ENCODE measurements at places on chromosomes 1 and 21.

DNA sequence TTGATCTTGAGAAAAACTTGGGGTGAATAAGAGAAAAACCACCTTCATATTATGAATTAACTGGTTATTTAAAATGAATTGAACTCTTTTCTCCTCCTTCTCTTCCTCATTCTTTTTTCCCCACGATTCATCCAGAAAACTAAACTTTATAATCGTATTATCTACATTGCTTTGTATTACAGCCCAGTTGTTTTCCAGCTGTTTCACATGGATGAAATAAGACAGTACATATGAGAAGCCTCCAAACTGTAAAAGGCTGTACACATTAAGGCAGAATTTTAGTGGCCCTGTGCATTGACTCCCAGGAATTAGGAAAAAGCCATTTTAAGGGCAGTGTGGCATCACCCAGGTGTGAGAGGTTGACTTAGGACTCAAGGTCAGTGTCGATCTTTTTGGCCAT is 80.3 kb upstream of the PGBD5 start:
- no peak for DNase-seq

DNA sequence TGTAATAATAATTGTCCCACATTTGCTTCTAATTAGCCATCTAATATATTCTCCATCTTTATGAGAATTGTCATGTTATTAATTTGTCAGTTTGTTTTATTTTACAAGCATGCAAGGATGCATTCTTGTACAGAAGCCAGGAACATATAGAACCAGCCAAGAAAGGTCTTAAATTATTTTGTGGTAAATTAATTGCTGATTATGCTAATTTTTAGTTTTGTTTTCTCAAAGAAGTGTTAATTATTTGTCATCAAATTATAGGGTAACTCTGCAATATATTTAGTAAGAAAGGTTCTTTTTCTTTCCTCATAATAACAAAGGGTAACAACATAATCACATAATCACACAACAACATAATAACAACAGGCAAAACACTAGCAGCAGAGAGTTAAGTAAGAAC is 5.7 kb downstream of the CLIC6 start:
- no peak for DNase-seq

- DNase-seq, result no peak
These were observed 110.8 kb downstream of the PLPP3 start for GRCh38 chr1:56468518-56468917.

- no peak for DNase-seq
These were observed 724.6 kb downstream of the USP25 start for GRCh38 chr21:16454399-16454798.

- DNase-seq, result no peak
These were observed 10.7 kb downstream of the SH2D2A start for GRCh38 chr1:156805766-156806511.

DNA sequence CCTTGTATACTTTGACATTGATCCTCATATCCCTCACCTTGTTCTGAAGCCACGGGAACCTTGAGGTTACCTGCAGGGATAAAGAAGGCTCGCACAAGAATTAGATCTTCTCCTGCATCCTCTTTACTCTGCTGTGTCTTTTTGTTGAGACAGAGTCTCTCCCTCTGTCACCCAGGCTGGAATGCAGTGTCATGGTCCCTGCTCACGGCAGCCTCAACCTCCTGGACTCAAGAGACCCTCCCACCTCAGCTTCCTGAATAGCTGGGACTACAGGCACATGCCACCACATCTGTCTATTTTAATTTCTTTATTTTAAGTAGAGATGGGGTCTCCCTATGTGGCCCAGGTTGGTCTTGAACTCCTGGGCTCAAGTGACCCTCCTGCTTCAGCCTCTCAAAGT is 134.7 kb downstream of the PTPRC start:
- no peak for DNase-seq

DNA sequence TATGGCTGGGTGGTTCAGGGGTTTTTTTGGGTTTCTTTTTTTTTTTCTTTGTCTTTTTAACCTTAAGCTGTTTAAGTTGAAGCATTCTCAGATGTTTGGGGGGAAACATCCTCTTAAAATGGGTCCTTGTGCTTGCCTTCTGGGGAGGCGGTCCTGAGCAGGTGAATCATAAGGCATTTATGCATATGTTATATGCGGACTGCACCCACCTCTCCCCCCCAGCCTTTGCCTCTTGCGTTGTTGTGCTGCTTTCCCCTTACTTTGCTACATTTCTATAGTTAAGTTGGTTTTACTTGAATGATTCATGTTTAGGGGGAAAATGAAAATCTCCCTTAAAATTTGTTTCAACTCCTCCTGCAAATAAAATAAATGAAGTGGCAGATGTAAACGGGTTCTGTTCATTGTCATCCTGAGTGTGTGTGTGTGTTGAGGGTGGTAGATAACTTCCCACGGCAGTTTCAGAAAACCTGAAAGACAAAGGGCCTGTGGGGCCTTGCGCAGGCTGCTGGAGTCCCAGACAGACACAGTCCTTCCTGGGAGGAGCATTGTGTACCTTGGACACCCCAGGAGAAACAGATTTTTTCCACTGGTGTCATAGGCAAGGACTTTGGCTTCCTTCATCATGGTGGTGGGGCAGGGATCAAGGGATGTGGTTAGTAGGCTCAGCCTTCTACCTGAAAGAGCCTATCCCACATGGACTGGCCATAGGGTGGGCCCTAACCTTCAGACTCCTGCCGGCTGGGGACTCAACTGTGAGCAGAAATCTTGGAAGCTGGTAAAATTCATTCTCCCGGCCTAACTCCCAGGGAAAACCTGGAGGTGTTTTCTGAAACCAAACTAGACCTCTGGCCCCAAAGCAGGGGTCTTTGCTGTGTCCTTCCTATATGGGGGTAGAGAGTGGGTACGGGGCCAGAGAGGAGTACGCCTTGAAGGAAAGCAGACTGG is 926 bp upstream of the SH3D21 start:
- DNase-seq, result no peak

GRCh38 chr21:25161571-25161970 is 445.7 kb downstream of the MRPL39 start:
- no peak for DNase-seq

- no peak for DNase-seq
These were observed 46.5 kb downstream of the RAP1GAP start for GRCh38 chr1:21622466-21623315.

DNA sequence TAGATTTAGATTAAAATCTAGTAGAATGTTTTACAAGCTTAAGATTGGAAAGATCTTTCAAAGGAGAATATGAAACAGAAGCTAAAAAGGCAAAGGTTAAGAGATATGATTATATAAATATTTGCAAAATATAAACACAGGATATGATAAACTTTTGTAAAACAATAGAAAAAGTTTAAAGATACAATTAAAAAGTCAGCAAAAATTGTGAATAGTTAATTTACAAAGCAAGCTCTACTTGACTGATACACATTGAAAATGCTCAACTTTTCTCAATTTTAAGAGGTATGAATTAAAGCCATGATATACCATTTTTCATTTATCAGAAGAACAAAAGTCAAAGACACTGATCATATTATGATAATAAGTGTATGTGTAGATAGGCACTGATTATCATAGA is 21.0 kb downstream of the RAB3GAP2 start:
- no peak for DNase-seq

- DNase-seq, result no peak
These were observed 53.1 kb downstream of the NBPF6 start for GRCh38 chr1:108503062-108503733.

- no peak for DNase-seq
These were observed 96.1 kb upstream of the GRIK3 start for GRCh38 chr1:37130221-37130948.

DNA sequence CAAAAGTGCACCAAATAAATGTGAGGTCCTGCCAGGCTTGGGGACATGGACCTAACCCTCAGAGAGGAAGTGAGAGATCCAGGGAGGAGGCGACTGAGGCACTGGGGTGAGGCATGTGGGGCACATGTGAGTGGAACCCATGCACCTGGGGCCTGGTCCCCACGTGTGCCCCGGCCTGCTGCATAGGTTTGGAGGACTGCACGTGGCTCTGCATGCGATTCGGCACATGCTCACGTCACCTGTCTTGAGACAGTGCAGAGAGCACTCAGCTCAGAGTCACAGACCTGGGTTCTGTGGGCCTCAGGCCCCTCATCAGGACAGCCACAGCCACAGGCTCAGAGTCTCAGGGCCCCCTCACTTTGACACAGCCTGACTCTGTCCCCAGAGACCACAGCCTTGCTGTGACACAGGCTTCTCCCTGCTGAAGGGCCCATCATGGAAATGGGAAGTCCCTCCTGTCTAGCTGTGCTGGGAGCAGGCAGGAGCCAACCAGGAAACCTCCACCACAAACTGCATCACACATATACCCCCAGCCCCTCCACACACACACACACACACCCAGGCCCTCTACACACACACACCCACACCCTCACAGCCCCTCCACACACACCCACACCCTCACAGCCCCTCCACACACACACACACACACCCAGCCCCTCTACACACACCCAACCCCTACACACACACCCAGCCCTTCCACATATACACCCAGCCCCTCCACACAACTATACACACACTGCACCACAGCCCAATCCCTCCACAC is 48.2 kb downstream of the SLC9A1 start:
- DNase-seq, result no peak

DNA sequence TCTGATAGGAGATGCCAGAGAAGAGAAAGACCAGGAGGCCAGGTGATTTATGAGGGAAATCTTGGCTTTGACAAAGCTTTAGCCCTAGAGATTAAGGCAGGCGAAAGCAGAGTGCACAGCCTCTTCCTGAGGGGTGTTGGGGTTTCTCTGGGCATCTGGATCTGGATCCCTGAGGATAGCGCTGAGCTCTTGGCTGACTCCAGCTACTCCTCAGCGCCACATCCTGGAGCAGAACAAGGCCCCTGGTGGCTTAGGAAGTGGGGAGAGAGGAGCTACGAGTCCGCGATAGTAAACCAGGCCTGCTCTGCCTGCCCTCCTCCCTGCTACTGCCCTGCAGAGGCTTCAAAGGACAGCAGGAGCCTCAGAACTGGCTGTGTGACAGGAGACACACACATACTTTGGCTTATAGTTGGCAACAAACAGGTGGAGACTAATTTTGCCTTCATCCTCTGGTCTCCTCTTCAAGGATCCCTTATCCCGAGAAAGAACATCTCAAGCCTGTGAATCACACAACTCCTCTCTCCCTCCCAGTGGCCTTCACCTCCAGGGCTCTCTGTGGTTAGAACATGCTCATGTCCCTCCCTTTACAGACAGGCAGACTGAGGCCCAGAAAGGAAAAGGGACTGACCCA is 66.9 kb downstream of the TRABD2B start:
- DNase-seq, result no peak

DNA sequence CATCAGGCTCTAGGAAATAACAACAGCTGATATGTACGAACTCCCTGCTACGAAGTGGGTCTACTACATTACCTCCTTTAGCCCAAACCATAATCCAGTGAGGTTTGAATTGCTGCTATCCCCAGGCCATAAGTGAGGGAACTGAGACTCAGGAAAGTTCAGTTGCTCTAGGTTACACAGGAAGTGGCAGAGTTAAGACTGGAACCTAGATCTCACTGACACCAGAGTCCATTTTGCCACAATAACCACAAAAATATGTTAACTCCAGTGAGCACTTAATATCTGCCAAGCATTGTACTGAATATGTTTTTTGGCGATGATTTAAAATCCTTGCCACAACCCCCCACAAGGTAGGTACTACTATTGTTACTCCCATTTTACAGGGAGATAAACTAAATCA is 8.9 kb upstream of the TADA1 start:
- DNase-seq, result no peak

GRCh38 chr1:48810740-48811139 is 34.0 kb upstream of the BEND5 start:
- no peak for DNase-seq

GRCh38 chr21:25343774-25344545 is 263.3 kb downstream of the MRPL39 start:
- DNase-seq, result no peak

GRCh38 chr1:115924770-115925169 is 51.5 kb upstream of the SLC22A15 start:
- DNase-seq, result no peak

DNA sequence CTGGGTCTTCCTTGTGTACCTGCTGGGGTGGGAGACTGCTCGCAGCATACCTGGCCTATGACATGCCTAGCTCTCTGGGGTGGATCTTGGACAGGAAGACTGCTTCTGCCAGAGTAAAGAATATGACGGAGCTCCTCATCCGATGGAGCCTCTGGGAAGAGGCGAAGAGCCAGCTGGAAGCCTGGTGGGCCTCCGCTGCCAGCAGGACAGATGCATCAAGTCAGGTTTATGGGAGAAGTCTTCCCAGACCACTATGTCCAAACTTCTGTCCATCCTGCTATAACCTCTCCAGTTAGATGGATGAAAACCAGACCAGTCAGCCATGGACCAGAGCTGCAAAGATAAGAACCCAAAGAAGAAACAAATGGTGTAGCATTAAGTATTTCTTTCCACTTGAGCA is 27.7 kb upstream of the NGF start:
- no peak for DNase-seq

- no peak for DNase-seq
These were observed 3.3 kb downstream of the AMPD2 start for GRCh38 chr1:109622895-109623294.

DNA sequence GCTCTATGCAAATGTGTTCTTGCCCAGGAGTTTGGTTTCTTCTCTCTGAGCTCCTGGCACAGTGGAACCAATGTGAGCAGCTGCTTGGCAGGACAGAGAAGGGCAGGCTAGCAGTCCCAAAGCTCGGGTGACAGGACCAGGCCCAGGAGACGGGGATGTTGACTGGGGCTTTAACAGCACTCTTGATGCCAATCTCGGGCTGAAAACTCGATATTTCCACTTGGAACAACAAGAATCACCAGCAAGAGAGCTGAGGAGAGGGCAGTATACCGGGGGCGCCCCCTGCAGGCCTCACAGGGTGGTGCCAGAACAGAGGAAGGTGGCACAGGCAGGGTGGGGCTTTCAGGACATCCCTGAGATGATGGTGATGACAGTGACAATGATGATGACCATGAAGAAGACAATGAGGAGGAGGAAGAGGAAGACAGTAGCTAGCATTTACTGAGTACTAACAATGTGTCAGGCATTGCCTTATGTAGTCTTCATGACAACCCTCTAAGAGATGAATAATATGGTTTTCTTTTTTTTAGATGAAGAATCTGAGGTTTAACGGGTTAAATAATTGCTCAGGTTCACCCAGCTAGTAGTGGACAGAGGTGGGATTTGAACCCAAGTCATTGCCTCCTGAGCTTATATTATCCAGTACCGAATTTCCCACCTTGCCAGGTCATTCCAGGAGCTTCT is 2.7 kb upstream of the KCNJ9 start:
- no peak for DNase-seq

GRCh38 chr1:31954607-31955283 is 16.6 kb upstream of the PTP4A2 start:
- no peak for DNase-seq
